ENCODE measurements at places on chromosomes 12 and 14.

DNA sequence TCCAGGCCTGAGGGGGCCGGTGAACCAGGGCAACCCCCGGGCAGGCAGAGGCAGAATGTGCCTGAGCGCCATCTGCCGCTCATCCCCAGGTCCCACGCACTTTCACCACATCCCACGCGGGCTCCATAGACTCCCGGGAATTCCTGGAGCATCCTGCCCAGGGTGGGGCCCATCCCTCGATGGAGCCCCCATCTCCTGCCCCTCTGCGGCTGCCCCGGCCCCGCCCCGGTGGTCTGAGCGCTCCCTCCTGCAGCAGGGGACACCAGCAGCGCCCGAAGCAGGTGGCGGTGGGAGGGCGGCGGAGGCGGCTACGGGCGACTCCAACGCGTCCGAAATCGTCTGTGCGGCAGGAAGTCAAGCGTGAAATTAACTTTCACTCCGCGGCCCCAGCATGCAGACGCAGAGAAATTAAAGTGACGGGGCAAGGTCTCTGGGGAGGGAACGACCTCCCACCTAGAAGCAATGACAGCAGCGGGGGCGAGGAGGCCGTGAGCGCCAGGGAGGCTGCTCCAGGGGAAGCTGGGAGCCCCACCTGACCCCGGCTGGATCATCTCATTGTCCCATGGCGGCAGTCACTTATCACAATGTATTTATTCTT lies 122.2 kb downstream of the NCOR2 start:
- H3K4me3 ChIP-seq: no peak overlapping the region
- no peak overlapping the region for H3K27ac ChIP-seq
- DNase-seq: no peak
- H3K27me3 ChIP-seq: no peaks in the 10 kb centered on the region
- H3K4me1 ChIP-seq: peaks cover 8% of the 10 kb centered on the region
- H3K36me3 ChIP-seq: peaks cover 13% of the 10 kb centered on the region

DNA sequence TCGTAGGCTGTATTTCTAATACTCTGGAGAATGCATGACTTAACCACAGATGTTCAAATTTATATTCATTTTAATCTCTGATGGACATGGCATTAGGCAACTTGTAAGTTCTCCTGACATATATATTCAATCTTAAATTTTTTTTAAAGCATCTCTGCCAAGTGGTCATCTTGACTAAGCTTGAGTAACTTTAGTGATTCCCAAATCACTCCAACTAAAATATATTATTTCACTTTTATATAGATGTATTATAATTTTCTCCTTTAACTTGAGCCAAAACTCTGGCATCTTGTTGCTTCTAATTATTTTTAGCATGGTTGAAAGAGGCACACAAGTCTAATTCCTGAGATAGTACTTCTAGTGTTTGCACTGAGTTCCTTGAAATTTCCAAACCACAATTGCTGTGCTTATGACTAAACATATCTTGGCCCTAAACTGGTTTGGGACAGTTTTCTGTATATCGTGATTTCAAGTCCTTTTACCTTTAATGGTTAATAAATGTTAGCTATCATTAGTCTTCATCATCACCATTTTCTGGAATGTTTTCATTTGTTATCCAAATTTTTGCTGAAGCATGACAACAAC lies 8.4 kb downstream of the LRFN5 start:
- H3K4me3 ChIP-seq: no peak overlapping the region
- H3K27ac ChIP-seq: no peak overlapping the region
- DNase-seq: no peak
- no peaks in the 10 kb centered on the region for H3K27me3 ChIP-seq
- H3K36me3 ChIP-seq: no peaks in the 10 kb centered on the region

- H3K36me3 ChIP-seq: no peaks in the 10 kb centered on the region
- no peak for DNase-seq
These were observed 51.0 kb downstream of the ACTN1 start for GRCh38 chr14:68927956-68928675.

DNA sequence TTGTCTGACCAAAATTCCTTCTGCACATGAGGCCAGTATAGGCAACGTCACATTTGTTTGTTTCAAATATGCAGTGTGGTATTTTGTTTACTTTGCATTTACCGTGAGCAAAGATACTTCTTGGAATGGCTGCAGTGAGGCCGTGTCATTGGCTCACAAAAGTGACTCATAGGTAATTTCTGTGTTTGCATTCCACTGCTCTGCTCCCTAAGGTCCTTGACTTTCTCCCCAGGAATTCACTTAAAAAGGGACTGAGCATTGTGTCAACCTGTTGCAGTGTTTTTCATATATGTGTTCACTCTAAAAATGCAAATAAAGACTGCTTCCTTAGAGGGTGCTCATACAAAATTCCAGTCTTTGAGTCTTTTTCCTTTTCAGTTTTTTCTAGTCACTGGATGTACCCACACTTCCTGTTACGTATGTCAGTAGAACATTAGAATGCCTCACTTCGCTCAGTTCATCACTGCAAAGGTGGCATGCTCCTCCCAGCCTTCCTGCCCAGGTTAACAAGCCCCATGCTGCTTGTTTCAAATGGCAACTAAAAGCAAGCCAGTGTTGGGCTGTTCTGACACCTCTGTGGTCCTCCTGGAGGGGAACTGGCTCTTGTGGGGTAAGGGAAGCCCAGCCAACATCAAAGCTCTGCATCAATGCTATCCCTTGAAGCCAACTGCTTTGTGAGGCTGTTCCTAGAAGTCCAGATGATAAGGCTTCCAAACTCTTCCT lies 9.1 kb downstream of the C12orf76 start:
- no peak for DNase-seq
- no peaks in the 10 kb centered on the region for H3K27me3 ChIP-seq
- H3K36me3 ChIP-seq: peaks cover 38% of the 10 kb centered on the region
- H3K4me1 ChIP-seq: no peaks in the 10 kb centered on the region
- no peak overlapping the region for H3K4me3 ChIP-seq
